ENCODE measurements at places on chromosomes 12 and 14.

DNA sequence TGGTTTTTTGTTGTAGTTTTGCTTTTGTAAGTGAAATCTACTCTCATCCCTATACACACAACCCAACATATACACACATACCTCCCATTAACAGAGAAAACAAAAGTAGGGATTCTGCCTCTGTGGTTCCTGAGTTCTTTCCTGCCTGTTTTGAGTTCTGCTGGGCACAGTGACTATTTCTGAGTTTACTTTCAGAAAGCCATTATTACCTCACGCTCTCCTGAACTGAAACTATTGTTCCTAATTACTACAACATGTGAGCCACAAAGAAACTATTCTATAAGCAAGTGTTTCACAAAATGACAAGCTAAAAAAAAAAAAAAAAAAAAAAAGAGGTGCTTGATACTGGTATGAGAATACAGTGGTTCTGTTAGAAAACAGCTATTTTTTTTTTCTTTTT, 110.9 kb downstream of the ALG10B start:
- DNase-seq = no peak

GRCh38 chr14:73717711-73718417, 3.7 kb upstream of the PNMA1 start:
- DNase-seq = peak; percentile 65

DNA sequence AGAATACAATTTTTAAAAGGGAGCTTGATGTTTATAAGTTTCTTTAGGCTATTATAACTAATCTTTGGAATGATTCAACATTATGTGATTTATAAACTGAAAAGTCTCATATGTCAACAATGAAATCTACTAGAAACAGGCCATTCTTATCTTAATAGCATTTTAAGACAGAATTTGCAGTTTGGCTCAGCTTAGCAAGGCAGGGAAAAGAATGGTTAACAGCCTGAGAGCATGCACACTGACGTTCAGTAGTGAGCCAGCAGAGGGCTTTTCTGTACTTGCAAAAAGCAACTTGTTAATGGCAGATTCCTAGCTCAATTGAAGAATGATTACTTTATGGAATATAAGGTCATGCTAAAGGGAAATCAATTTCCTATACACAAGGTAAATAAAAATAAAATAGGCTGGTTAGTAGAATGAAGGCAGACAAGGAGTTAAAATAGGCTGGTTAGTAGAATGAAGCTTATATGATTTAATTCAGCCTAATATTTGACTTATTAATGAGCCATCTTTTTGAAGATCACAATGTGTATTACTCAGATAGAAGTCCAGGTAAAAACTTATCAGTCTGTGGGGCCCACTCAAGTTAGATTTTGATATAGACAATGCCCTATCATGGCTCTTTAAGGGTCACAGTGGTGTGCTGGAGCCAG, 95.9 kb downstream of the OTOGL start:
- peak; percentile 88 for DNase-seq

DNA sequence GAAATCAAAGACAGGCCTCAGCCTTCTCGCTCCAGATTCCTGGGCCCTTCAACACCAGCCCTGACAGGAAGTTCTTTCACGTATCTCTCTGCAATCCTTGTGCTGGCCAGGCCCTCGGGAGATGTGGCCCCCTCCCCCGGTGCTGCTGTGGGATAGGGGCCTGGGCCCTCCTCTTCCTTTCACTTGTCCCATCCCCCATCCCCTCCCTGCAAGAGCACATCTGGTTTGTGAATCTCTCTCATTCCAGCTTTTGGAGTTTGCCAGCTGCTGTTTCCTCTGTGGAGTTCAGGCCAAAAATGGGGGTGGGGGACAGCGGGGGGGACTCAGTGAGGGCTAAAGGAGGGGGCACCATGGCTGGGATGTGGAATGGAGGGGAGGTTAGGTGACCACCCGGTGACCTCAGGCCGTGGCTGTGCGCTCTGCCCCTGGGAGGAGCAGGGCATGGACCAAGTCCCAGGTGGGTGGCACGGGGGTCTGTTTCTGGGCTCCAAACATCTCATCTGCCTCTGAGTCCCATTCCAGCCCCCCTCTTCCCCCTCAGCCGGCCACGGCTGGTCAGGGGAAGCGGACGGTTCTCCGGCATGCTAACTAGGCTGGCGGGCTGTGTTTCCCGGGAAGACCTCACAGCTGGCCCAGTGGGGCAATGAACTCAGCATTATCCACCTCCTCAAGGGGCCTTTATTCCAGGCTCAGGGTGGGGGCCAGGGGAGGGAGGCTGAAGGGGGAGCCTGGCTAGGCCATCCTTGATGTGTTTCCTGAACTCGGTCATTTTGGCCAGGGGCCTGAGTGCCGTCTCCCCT, 7.4 kb downstream of the LRP1 start:
- peak; percentile 36 for DNase-seq

DNA sequence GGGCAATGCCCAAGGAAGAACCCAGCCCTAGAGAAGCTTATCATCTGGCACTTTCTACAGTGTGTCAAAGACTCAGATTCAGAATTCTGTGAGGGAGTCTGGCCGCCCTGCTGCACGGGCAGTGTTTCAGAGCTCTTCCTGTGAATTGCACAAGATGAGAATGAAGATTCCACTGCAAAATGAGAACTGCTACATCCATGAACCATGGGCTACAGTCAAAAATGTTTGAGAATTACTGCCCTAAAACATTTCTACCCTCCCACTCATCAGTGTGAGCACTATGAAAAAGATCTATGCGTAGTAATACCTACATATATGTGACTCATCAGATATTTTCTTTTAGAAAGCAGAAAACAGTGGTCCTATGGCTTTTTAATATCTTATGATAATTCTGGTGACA, 104.0 kb downstream of the STAB2 start:
- DNase-seq = no peak

- peak; percentile 57 for DNase-seq
These were observed 10.2 kb upstream of the SLC17A8 start for GRCh38 chr12:100346660-100347059.

DNA sequence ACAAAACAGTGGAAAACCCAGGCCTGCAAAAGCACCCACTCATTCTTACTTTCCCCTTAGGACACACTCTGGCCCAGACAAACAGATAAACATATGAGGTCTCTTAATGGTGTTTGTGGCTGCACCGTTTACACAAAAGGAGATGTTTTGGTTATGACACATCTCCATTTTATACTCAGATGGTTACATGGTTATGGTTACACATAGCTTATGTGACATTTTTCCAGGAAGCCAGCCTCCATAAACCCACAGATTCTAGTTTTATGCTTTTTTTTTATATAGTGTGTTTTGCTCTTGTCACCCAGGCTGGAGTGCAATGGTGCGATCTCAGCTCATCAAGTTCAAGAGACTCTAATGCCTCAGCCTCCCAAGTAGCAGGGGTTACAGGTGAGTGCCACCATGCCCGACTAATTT, 3.5 kb upstream of the KLRD1 start:
- DNase-seq = peak; percentile 76

GRCh38 chr14:36617824-36618223, 35.4 kb upstream of the NKX2-8 start:
- no peak for DNase-seq
